Placental pericyte (primary cell): ENCODE measurements at places on chromosomes 1 and 21. TPM values are rescaled to one million over a fixed set of nuclear protein-coding genes. Genes with fewer than 3 reads are reported as not detected.

The OR2L3 gene
- not detected in 2 replicates for total RNA-seq

The NHLH1 gene
- under 0.01 and 0.14 TPM in 2 replicates for total RNA-seq

The CD55 gene
- 41.2 and 173 TPM in 2 replicates for total RNA-seq

The MATN1 gene
- under 0.01 and 0.44 TPM in 2 replicates for total RNA-seq

The CFAP45 gene
- total RNA-seq, result 0.44 and 1.3 TPM in 2 replicates

The OR2AK2 gene
- total RNA-seq, result not detected in 2 replicates

The TRIM17 gene
- 0.66 TPM in 1 of 2 replicates, not detected in the other for total RNA-seq

The SHE gene
- under 0.01 TPM in 1 of 2 replicates, not detected in the other for total RNA-seq

The TTC22 gene
- not detected in 2 replicates for total RNA-seq

The LRRN2 gene
- not detected in 2 replicates for total RNA-seq

The SPATA45 gene
- total RNA-seq, result not detected in 2 replicates

The VWA5B1 gene
- not detected in 2 replicates for total RNA-seq

The CYP4A11 gene
- not detected in 2 replicates for total RNA-seq

The NBPF6 gene
- total RNA-seq, result 1.1 TPM in 1 of 2 replicates, not detected in the other

The EFNA4 gene
- total RNA-seq, result 2.0 and 3.0 TPM in 2 replicates

The TFAP2E gene
- under 0.01 TPM in 1 of 2 replicates, not detected in the other for total RNA-seq

The TMCO2 gene
- total RNA-seq, result not detected in 2 replicates

The TINAGL1 gene
- 13.5 and 65.9 TPM in 2 replicates for total RNA-seq
